ENCODE measurements at places on chromosomes 4 and X.

GRCh38 chr4:2451036-2451520 is 17.8 kb upstream of the RNF4 start:
- DNase-seq = no peak

- no peak for DNase-seq
Measured at GRCh38 chr4:73883306-73883705, 14.1 kb downstream of the CXCL1 start.

GRCh38 chr4:181507180-181507835 is 735.9 kb upstream of the TENM3 start:
- DNase-seq = no peak

GRCh38 chr4:114384629-114385028 is 214.0 kb upstream of the UGT8 start:
- DNase-seq = no peak

GRCh38 chr4:172980219-172980618 is 188.4 kb upstream of the GALNT7 start:
- no peak for DNase-seq

DNA sequence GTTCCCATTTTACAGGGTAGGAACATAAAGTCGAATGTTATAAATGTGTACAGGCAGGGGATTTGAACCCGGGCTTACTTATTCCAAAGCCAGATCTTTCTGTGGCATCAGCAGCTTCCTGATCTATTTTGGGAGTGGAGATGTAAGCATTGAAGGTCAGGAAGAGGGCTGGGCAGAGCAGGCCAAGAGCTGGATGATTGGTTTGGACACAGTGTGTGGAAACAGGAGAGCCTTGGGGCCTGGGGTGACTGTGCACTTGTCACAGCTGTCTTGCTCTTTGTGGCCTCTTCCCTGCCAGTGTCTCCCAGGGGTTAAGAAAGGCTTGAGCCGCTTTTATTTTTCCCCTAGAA is 127.9 kb upstream of the ENPP6 start:
- no peak for DNase-seq

- no peak for DNase-seq
Measured at GRCh38 chr4:86730310-86730709, 118.9 kb downstream of the SLC10A6 start.

DNA sequence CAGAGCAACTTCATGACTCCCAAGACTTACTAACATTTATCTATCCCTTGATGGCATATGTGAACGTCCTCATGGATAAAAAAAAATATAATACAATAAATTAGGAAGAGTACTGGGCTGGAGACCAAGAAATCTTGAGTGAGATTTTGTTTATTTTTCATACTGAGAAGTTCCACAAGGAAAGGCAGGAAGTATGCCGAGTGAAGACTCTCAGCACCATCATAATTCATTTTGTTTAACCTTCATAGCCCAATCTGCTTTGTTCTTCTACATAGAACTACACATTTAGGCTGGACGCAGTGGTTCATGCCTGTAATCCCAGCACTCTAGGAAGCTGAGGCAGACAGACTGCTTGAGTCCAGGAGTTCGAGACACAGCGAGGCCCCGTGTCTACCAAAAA is 198.3 kb downstream of the NSUN7 start:
- DNase-seq = no peak

All from activated CD8-positive, alpha-beta memory T cell treated with anti-CD3 and anti-CD28 coated beads, Interleukin-2, amount 50 U/mL, for 48 hours (primary cell).